Esophagus muscularis mucosa (tissue), 4 donors: ENCODE measurements at places on chromosomes 6 and 20.

DNA sequence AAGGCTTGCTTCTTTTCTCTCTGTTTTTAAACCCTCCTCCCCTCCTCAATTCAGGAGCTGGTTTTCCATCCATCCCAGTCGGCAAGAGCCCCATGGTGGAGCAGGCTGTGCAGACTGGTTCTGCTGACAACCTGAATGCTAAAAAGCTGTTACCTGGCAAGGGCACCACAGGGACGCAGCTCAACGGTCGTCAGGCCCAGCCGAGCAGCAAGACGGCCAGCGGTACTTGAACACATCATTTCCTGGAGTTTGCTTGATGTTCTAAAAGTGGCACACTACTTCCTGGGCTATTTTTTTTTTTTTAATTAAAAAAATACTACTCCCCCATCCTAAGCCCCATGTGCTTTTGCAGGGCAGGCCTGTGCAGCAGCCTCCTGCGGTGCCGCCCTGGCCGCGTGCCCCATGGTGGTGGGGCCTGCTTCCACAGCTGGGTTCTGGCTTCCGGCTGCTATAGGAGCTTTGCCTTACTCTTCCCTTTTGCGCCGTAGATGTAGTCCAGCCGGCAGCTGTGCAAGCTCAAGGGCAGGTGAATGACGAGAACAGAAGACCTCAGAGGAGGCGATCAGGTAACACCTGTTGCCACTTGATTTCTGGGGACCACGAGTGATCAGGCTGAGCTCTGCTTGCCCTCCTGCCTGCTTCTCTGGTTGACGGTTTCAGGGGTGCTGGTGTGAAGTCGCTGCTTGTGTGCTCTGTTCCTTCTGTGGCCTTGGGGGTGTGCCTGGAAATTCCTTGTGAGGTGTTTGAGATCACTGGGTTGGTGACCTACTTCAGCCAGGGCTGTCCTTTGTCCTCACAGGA lies 7.7 kb downstream of the LSM14B start:
- DNase-seq: no peak

DNA sequence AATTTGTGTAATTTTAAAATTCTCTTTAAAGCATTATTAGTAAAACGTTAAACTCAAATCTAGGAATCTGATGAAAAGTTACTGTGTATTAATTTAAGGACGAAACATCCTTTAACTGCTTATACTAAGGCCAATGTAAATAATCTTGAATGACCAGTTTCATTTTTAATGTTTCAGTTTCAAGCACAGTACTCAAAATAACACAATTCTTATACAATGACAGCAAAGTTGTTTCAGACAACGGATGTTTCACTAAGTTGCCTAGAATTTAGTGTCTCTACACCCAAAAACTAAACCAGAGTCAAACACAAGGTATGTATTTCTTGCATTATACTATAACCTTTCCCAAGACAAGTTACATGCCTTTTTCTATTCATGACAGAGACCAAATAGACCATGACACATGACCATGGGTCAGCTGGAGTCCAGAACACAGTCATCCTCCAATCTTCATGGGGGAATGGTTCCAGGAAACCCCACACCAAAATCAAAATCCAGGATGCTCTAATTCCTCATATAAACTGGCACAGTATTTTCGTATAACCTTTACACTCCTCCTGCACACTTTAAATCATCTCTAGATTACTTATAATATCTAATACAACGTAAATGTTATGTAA lies 7.7 kb downstream of the PHIP start:
- DNase-seq: no peak

GRCh38 chr6:137913996-137914529 lies 47.0 kb downstream of the TNFAIP3 start:
- no peak for DNase-seq

DNA sequence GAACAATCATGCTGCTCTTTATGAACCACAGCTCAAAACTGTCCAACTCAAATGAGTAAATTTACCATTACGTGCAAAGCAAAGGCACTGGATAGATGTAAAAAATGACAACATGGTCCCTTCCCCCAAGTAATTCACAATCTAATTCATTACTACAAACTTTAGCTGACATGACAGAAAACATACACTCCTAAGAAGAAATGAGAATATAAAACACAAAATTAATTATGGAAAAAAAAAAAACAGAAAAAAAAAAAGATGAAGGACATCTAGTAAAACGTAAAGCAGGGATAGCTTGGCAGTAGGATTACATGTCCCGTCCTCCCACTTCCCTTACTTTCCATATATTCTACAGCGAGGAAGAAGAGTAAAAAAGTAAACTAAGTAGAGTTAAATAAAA lies 5.7 kb downstream of the TUBE1 start:
- no peak for DNase-seq

DNA sequence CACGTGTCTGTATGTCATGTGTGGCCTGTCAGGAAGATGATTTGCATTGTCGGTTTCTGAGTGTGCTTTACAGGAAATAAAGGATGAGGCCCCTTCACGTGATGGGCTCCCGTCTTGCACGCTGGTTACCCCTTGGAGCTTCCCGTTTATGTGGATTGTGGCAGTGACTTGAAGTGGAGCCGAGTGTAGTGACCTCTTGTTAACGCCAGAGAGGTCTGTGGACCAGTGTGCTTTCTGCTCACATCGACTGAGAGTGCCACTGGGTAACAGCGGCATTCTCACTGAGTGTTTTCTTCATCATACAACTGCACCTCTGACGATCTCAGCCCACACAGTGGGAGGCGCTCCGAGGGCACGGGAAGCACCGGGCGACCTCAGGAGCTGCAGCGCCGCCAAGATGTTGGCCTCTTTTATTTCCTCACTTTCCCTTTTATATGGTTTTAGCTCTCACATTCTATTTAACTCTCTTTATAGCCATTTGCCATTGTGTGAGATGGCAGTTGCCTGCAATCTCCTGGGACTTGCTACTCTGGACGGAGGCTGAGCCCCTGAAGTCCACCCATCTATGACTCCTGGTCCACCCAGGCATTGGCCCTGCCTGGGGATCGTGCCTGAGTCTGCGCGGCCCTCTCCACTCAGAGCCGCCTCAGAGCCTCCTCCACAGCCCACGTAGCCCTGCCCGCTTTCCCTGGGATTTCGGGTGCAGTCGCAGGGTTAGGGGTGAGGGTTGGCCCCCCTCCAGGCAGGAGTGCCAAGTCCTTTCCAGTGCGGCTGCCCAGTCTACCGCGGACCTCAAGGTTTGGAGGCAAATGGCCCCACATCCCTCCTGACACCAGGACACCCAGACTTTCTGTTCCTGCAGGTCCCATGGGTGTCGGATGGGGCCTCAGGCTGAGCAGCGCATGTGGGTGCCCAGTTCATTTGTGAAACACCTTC lies 238.9 kb downstream of the ERMARD start:
- no peak for DNase-seq

DNA sequence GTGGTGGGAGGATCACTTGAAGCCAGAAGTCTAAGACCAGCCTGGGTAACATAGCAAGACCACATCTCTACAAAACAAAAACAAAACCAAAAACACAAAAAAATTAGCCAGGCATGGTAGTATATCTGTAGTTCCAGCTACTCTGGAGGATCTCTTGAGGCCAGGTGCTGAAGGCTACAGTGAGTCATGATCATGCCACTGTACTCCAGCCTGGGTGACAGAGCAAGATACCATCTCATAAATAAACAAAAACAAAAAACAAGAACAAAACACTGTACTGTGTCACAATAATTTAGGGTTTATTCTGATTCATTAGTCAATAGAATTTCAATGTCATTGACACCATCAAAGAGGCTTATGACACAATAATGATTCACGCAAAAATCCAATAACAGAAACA lies 1121.7 kb upstream of the MAP3K7 start:
- DNase-seq: no peak

DNA sequence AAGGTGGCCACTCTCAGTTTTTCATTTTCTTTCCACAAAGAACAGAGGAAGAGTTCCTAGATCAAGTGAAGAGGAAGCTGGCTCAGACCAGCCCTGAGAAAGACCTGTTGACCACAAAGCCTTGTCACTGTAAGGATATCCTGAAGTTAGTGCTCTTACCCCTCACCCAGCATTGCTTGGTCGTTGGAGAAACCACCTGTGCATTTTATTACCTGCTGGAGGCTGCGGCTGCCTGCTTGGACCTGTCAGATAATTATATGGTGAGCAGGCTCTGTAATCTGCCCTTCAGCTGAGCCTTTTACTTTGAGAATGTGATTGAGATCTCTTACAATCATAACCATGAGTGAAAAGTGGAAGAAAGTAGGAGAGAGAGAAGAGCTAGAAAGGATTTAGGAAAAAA lies 21.9 kb downstream of the TREML1 start:
- no peak for DNase-seq

- no peak for DNase-seq
Measured at GRCh38 chr6:95794749-95795148, 217.4 kb downstream of the MANEA start.

DNA sequence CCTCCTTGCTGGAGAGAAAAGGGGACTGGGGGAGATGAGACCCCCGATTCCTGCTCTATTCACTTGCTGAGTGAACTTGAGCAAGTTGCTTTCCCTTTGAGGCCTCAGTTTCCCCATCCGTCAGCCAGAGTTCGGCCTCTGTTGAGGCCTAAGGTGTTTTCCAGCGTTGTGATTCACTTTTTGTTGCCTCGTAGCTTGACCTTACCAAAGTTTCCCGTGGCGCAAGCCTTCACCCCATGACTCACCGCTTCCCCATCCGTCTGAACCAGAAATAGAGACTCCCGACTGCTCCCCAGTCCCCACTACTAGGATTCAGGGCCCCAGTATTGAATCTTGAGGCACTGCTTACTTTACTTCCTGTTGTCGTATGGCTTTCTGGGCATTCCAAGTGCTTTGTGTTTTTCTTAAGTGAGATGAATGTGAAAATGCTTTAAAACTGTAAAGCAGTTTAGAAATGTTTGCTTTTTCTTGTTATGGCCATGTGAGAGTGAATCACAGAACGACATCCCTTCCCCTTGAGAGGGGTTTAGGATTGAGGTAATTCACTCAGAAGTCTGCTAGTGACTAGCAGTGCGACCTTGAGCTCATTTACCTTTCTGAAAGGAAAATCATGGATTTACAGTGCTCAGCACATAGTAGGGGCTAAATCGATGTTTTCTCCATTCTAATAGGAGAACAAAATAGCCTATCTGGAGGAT lies 1.2 kb downstream of the CHMP4B start:
- no peak for DNase-seq

- DNase-seq: no peak
Measured at GRCh38 chr6:152701863-152702401, 4.2 kb downstream of the MYCT1 start.
